DMS79 treated with DMSO at 0.1 percent for 48 hours (cell line): ENCODE measurements at places on chromosomes 13 and 19.

DNA sequence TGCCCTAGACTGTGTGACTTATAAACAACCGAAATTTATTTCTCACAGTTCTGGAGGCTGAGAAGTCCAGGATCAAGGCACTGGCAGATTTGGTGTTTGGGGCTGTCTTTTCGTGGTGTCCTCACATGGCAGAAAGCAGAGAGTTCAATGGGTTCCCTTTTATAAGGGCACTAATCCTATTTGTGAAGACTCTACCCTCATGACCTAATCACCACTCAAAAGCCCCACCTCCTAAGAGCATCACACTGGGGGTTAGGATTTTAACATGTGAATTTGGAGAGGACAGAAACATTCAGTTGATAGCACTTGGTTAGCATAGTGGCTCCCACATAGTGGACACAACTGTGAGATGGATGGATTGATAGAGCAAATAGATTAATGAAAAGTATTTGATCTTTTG lies 21.5 kb upstream of the GPR18 start:
- no peak for DNase-seq

GRCh38 chr19:5492635-5493409 lies 37.6 kb downstream of the ZNRF4 start:
- no peak for DNase-seq

DNA sequence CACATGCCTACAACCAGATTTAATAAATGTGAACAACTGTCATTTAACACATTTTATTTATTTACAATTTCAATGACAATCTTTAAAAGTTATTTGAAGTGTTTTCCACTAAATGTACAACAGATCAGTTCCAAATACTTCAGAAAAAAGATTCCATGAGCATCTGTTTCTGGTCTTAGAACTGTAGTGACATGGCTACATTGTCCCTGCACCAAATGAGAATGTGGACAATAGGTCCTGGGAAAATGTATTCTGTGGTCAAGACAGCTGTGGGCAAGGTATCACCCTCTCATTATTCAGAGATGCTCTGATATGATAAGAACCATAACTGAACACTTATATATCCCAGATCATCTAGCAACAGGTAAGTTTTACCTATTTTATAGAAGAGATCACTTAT lies 43.7 kb downstream of the ELF1 start:
- DNase-seq: no peak

DNA sequence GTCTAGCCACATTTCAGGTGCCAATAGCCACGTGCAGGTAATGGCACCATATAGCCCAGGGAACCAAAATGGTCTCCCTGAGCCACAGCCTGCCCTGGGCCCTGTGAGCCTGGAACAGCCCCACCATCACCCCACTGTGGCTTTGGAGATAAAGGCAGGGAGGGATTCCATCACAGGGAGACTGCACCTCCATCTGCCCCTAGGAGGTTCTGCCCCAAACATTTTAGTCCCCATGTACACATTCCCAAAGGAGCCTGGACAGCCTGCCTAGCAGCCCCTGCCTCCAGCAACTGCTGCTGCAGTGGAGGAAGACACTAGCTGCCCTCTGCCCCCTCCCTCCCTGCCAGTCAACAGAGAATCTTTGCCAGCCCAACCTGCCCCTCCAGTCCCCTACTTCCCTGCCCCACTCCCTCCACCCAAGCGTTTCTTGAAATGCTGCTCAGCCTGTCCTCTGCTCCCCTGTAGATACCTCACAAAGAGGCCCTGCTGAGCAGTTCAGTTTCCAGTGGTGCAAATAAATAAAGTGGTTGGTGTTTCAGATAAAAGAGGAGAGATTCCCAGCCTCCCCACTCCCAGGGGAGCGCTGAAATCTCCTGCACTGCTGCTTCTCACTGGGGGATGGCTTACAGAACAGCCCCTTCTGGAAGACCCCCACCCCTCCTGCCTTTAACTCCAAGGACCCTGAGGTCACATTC lies 921.8 kb downstream of the UQCRFS1 start:
- no peak for DNase-seq

GRCh38 chr19:17873786-17874757 lies 2.3 kb downstream of the SLC5A5 start:
- DNase-seq: no peak

DNA sequence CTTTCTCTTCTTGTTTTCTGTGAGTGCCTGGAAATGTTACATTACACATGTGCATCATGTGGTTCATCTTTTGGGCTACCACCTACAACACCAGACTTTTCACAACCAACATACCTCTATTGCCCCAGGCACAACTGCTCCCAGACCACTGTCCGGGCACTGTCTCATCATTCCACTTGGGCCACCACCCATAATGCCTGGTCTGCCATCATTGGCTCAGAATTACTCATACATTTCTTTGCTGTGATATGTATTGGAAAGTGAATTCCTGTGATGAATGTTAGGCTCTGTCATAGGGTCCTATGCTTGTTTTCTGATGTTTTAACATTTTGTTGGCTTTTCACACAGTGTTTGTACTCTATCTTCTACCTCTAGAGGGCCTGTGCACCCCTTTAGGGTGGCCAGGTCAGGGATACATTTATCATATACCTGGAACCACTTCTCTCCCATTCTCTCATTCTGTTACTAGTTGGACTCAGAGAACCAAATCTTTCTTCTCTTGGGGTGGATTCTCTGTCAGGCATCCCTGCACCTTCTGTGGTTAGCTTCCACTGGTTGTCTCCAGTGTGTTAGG lies 172.8 kb downstream of the NHLRC3 start:
- DNase-seq: no peak

DNA sequence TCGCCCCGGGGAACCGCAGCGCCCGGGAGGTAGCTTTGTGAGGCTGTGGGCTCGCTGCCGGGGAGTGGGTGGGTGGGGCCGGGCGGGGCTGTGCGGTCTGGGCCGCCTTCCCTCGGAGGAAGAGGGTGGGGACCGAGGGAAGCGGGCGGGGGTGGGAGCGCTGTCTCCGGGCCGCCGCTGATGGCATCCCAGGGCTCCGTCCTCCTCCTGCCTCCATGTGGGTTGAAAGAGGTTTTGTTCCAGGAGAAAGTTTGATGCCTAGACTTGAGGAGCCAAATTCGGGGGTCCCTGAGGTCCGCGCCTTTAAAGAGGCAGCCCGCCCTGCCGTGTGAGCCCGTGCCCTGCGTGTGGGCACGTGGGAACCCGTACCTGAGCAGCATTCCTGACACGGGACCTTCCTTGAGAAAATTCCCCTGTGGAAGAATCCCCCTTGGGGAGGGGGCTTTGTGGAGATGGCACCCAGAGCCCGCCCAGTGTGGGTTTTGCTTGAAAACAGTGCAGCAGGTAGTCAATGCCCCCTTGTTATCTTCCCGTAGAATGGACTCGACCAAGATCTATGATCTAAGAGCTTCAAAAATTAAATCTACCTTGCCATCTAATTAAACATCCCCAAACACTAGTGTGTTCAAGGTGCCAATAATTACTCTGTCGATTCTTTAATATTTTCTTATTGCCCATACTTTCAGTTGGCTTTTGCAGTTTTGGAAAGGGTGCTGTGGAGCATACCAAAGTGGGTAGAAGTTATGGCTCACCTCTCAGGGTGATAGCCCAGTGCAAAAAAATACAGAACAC lies 107.8 kb downstream of the RXFP2 start:
- DNase-seq: no peak

DNA sequence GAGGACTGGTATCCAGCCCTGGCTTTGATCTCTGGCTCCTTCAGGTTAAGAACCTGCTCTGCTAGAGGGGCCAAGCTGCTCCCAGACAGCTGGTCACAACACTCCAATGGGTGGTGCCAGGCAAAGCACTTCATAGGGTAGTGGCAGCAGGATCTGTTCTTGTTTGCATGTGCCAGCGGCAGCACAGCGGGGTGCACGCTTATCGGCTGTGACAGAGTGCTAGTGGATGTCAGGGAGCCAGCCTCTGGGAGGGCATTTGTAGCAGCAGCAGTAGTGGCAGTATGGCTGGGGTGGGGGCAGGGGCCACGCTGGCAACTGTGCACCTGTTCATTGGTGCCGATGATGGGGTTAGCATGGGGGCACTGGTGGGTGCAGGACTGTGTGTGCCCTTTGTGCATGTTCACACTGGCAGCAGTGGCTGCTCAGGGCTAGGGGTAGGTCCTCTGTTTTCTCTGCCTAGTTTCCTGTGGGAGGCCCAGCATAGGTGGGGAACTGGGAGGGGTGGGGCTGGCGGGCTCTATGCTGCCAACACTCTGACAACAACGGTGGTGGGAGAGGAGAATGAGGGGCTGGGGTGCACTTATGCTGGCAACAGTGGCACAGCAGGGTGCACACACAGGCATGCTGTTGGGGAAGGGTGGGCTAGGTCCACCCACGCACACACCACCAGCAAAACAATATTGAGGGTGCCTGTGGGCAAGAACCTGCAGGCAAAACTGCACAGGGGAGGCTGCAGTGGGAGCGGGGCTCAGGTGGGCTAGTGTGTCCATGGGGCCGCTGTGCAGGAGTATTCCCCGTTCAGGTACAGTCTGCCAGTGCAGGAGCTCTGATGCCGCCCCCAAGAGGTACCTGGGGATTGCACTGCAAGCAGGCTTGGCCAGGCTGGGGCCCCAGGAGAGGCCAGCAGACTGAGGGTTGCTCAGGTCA lies 19.3 kb downstream of the AP1M1 start:
- peak; percentile 91 for DNase-seq

DNA sequence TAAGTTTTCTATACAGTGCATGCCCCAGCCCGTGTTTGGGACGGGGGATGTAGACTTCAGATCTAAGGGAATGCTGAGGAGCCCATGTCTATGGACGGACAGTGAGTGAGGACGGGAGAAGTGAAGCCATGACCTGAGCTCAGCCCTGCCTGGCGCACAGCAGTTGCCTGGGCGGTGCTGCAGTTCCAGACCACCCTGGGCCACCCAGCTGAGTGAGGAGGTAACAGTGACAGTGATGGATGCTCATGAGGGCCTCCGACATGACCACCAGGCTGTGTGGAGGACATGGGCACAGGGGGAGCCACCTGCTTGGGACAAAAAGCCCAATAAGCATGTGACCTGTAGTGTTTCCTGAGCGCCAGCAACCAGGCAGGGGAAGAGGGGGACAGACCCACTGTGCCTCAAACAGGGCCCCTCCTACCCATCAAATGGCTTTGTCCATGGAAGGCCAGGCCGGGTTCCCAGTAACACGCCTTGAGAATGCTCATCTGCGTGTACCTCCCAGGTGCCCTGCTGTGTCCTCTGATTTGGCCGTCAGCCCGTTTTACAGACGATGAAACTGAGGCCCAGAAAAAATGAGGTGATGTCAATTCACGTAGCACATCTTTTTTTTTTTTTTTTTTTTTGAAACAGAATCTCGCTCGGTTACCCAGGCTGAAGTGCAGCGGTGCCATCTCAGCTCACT lies 22.6 kb downstream of the NOSIP start:
- no peak for DNase-seq

DNA sequence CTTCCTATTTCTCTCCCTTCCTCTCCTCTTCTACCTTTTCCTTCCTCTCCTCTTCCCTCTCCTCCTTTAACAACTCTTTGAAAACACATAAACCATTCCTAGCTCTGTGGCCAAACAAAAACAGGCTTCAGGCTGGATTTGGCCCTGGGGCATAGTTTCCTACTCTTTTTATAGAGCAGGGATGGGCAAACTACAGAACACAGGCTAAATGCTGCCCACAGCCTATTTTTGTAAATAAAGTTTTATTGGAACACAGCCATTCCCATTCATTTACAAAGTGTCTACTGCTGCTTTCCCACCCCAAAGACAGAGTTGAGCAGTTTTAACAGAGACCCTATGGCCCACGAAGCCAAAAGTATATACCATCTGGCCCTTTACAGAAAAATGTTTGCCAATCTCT lies 35.4 kb downstream of the LHFPL6 start:
- DNase-seq: no peak

DNA sequence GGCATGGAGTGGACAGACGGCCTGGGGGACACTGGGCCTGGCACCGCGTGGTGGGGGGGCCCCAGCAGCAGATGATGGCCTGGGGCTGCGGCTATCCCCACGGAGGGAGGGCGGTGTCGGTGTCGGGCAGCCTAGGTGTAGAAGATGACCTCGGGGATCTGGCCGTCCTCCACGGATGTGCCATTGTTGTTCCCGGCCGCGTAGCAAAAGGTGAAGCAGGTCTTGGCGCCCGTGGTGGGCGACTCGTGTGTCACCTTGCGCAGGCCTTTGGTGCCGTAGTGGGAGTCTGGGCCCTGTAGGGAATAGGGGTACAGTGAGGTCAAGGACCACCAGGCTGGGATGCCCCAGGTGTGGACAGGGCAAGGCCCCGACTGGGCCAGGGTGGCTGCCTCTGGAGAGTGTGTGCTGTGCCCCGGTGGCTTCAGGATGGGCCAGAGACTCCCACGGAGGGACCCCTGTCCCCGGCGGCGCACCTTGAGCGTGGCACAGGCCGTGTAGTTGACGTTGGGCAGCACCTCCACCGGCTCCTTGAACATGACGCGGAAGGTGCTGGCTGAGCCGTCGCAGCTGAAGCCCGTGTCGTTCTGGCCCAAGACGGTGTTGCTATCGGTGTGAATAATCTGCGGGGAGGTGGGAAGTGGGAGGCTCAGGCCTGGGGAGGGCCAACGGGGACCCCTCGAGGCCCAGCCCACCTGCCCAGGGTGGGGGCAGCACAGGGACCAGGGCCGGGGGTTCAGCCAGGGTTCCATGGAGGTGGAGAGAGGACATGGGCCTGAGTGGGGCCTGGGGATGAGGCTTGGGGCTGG lies 29.0 kb downstream of the BTBD2 start:
- no peak for DNase-seq

- no peak for DNase-seq
These were observed 27.7 kb upstream of the MBNL2 start for GRCh38 chr13:97194479-97194878.

DNA sequence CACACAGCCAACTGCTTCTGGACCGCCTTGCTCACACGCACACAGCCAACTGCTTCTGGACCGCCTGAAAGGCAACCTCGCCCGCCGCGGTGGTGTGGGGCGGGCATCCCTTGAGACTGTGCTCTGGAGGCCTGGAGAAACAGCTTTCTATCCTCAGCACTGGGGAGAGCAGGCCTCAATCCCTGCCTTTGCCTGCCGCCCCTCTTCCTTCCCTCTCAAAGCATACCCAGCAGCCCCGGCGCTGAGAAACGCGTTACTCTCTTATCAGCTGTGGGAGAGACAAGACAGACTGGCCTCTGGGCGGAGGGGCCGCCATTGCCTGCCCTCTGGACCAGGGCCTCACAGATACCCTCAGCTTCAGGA lies 2.9 kb downstream of the LIPE start:
- DNase-seq: no peak

DNA sequence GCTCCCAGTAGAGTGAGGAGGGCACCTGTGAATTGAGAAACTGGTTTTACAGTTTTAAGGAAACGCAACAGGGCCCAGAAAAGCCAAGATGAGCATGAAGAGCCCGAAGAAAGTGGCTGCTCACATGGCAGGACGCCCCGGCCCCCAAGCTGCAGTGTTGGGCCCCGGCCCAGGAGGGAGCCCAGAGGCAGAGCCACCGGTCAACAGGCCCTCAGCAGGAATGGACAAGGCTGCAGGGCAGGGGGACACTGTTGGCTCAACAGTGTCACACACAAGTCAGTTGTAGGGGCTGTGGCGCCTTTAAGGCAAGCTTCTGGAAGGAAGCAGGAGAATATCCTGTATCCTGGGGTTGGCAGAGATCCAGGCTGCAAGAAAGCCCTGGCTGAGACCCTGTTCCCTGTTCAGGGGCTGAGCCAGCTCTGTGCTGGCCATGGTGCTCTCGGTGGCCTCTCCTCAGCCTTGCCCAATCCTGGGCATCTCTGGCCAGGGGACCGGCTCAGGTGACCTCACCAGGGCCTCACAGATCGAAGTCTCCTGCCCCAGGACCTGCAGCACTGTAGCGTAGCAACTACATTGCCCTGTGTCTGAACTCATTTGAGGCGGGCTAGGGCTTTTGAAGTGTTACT lies 28.0 kb downstream of the UPF1 start:
- DNase-seq: no peak
